PC-3 (cell line): ENCODE measurements at places on chromosomes 5 and 9. TPM values are rescaled to one million over a fixed set of nuclear protein-coding genes. Genes with fewer than 3 reads are reported as not detected.

DNA sequence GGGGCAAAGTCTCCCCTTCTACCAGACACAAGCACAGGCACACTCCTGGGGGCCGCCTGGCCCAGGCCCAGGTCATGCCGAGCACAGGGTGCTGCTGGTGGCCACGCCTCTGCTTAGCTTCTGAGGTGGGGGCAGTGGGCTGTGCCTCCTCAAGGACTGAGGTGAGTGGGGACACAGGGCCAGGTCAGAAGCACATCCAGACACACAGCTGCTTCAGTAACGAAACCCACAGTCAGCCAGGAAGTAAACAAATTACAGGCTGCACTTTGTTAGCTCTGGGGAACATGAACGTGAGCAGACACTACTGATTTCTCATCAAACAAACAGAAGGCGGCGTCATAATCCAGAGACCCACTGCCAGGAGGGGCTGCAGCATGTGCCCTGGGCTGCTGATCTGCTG is 192.4 kb downstream of the HSPA4 start:
- peak; percentile 28 for DNase-seq

GRCh38 chr9:121026768-121027167 is 23.3 kb downstream of the C5 start:
- DNase-seq: peak; percentile 40

DNA sequence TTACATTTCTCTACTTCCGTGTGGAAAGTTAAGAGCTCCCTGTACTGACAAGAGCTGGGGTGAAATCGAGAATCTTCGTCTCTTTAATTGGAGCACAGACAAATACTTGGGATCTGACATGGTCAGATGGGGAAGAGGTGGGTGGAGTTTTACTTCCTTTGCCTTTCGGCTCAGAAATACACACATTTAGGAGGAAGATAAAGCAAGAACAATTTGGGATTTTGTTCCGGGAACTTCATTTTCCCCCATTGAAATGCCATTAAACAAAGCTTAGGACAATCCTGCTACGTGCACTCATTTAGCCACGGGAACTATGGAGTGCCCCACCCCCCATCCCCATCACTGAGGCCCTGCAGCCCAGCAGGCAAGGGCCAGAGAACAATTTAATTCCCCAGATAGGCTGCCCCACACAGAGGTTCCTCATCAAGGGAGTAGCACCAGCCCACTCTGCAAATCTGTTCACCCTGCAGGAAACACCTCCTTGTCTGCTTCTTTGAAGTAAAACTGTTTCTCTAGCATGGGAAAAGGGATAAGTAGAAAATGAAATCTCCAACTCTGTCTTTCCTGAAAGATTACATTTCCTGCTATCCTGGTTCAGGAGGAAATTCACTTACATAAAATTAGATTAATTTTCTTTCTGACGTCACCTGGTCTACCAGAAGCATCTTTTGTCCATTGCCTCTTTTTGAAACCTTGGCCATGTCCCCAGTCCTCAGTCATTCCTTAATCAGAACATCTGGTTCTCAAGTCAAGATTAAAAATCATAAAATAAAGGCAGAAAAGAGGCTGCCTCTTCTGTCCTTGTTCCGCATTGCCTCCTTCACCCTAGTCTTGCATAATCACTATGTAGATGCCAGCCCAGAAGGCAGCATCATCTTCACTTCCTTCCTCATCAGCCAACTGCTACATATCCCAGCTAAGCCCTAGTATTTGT is 206.4 kb downstream of the ENC1 start:
- DNase-seq: no peak

- DNase-seq: peak; percentile 63
These were observed 38.0 kb upstream of the RETREG1 start for GRCh38 chr5:16654647-16655334.

Gene PCSK1
- total RNA-seq: not detected in 2 replicates

GRCh38 chr9:95316794-95317118 is 753 bp downstream of the FANCC start:
- peak; percentile 76 for DNase-seq

GRCh38 chr5:54753034-54753433 is 232.4 kb downstream of the ESM1 start:
- DNase-seq: no peak

DNA sequence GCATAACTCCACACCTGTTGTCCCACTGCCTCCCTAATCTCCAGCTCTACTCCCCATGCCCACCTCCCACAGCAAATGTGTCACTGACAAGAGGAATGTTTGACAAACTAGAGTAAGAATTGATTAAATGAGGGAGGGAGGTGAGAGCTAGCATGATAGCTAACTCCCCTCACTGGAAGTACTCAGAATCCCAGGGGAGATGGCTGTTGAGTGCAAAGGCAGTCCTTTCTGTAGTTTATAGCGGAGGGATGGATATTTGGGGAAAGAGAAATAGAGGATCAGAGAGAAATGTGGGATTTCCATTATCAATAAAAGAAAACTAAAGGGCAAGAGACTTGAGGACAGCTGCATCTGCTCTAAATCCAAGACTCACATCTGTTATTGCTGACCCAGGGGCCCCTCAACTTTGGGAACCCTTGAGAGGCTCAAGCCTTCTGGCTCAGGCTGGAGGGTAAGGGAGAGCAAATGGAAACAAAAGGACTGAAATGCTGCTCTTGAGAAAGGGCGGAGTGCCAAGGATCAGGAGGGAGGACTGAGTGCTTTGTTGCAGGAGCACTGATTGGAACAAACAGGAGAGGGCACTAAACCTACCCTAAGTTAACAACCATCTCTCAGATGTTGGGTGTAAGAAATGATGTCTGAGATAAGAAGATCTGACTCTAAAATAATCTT is 372.1 kb downstream of the NTRK2 start:
- DNase-seq: no peak

DNA sequence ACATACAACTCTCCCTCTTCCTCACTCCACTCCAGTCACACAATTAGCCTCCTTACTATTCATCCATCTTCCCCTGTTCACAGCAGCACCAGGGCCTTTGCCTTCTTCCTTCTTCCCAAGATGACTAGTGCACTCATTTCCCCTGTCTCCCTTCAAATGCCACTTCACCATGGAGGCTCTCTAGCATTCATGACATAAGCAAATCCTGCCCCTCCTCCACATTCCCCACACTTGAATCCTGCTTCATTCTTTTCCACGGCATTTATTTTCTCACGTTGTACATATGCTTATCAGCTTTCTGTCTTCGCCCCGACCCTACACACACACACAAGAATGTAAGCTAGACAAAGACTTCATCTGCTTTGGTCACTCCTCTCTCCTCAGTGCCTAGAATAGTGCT is 133.3 kb downstream of the CDK5RAP2 start:
- no peak for DNase-seq

DNA sequence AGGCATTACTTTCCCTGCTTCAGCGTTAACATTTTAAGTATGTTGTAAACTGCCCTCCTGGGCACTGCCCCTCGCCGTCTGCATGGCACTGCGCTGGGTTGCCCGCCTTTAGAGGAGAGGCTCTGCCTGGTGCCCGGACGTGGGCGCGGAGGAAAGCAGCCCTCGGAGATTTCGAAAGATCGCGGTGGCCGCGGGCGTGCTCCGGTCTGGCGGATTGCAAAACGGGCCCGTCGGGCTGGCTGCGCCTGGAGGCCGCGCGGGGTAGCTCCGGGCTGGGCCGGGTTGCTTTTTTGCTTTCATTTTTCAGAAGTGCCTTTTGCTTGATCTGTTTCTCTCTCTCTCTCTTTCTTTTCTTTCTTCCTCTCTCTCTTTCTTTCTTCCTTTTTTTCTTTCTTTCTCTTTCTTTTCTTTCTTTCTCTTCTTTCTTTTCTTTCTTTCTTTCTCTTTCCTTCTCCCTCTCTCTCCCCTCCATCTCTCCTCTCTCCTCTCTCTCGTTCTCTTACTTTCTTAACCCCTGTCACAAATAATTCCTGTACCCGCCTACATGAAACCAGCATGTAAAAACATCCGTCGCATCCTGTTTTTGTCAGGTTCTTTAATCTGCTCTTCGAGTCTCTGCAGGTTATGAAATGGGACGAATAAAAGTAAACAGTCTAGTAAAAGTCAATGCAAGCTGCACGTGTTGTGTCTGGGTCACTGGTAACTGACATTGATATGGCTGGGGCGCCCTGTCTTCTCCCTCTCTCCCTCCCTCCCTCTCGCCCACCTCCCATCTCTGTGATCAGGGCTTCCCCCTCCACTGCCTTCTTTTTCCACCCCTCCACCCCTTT is 1.7 kb downstream of the FST start:
- DNase-seq: no peak

- DNase-seq: no peak
These were observed 596.0 kb downstream of the SEMA5A start for GRCh38 chr5:8949908-8950307.

Gene ACTBL2
- total RNA-seq: 0.11 and 0.12 TPM in 2 replicates

GRCh38 chr5:54017580-54017979 is 292.8 kb downstream of the ARL15 start:
- no peak for DNase-seq

Gene ANKRD31
- 0.12 and 0.26 TPM in 2 replicates for total RNA-seq

- DNase-seq: no peak
These were observed 257.6 kb downstream of the RFX3 start for GRCh38 chr9:3268223-3268622.

- DNase-seq: no peak
These were observed 1.5 kb downstream of the LCN10 start for GRCh38 chr9:136740971-136741882.

- peak; percentile 51 for DNase-seq
These were observed at the start of gene KCNT1 for GRCh38 chr9:135701959-135702721. TSS of gene KCNT1 (plus strand) at chr9:135702185. CDS start at chr9:135702259, 74 bp downstream.

- DNase-seq: peak; percentile 99
These were observed 11.5 kb upstream of the OTULINL start for GRCh38 chr5:14569948-14570691.

Gene SLC25A25
- total RNA-seq: 25.2 and 37.0 TPM in 2 replicates

GRCh38 chr5:2206293-2207108 is 323.8 kb upstream of the IRX4 start:
- DNase-seq: no peak

GRCh38 chr9:126893079-126893478 is 21.5 kb upstream of the RALGPS1 start:
- peak; percentile 13 for DNase-seq

GRCh38 chr5:35138232-35138631 is 90.5 kb upstream of the AGXT2 start:
- peak; percentile 64 for DNase-seq

Gene GABRA1
- not detected in 2 replicates for total RNA-seq

DNA sequence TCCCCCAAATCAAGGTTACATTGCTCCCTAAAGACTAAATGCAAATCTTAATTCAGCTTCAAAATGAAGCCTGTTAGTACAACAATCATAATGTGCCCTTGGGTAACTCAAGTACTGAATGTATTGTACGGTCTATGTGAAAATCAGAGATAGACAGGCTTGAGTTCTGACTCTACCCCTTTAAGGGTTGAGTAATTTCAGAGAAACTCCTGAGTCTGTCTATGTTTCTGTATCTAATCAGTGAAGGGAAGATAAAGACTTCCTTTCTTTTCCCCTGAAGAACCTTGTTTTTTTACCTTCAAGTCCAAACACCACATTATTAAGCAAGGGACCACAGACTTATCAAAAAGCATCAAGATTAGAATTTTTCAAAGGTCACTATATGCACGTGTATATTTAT is 108.2 kb downstream of the MPDZ start:
- no peak for DNase-seq

- DNase-seq: peak; percentile 99
These were observed 64.3 kb upstream of the MYO10 start for GRCh38 chr5:17000291-17000939.

DNA sequence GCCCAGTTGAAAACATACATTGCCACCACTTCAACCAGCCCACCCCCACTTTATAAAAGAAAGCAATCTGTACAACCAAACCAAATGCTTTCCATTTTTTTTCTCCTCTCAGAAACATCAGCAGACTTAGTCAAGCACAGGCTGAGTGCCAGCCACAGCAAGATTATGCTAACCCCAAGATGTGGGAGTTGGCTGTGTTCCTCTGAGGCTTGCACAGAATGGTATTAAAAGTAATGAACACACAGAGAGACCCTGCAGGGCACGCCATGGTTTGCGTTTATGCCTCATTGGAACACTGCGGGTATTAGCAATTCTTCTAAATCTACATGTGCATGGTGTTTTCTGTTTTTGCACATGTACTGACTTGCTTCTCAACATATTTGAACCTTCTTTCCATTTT is 419.9 kb upstream of the GRAMD2B start:
- no peak for DNase-seq

- DNase-seq: peak; percentile 19
These were observed 5.5 kb downstream of the NSMF start for GRCh38 chr9:137453643-137454081.

Gene OR5C1
- not detected in 2 replicates for total RNA-seq

GRCh38 chr9:131447148-131447547 is 53.3 kb downstream of the PRRC2B start:
- no peak for DNase-seq

Gene FOXD4
- total RNA-seq: 0.80 and 0.98 TPM in 2 replicates

GRCh38 chr9:111064160-111064837 is 26.0 kb upstream of the LPAR1 start:
- no peak for DNase-seq

- DNase-seq: peak; percentile 22
These were observed 710 bp upstream of the PIP5KL1 start for GRCh38 chr9:127931092-127931881.

Gene WNT8A
- total RNA-seq: not detected in 2 replicates

Gene N4BP3
- total RNA-seq: 0.36 and 0.86 TPM in 2 replicates

Gene CKMT2
- not detected in 2 replicates for total RNA-seq

Gene ITGA1
- total RNA-seq: 3.4 and 4.7 TPM in 2 replicates

Gene RAB3C
- total RNA-seq: not detected in 2 replicates

- no peak for DNase-seq
These were observed 79.6 kb downstream of the NTNG2 start for GRCh38 chr9:132241483-132241839.

- peak; percentile 60 for DNase-seq
These were observed 91.4 kb upstream of the RANBP6 start for GRCh38 chr9:6106711-6107339.

GRCh38 chr5:14915291-14915952 is 43.8 kb upstream of the ANKH start:
- no peak for DNase-seq

- peak; percentile 71 for DNase-seq
These were observed 20.3 kb downstream of the FEM1C start for GRCh38 chr5:115524199-115524847.

Gene IL5
- total RNA-seq: not detected in 2 replicates

Gene CDC20B
- total RNA-seq: not detected in 2 replicates

DNA sequence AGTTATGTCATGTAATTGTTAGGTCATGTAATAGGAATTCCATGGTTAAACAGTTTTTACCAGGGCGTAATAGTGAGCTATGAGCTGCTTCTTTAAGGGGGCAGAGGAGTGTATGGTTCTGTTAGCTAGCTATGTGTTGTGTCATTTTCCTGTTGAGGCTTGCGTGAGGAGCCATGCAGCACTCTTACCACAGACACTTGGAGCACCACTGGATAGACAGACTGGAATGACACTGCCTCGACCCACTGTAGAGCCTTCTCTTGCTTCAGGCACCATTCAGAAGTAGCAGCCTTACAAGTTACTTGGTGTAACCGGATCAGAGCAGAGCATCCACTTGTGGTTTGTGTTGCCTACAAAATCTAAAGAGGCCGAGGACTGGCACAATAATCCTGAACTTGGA is 28.3 kb upstream of the STOM start:
- peak; percentile 48 for DNase-seq

GRCh38 chr5:116640236-116640635 is 65.6 kb upstream of the SEMA6A start:
- DNase-seq: no peak

GRCh38 chr9:82570226-82570625 is 492.7 kb downstream of the RASEF start:
- DNase-seq: no peak

GRCh38 chr5:77064040-77064439 is 23.0 kb downstream of the ZBED3 start:
- no peak for DNase-seq

Gene TMEM232
- 1.4 TPM in 1 of 2 replicates, not detected in the other for total RNA-seq

Gene SH3TC2
- total RNA-seq: 32.0 and 40.0 TPM in 2 replicates
